ENCODE measurements at places on chromosomes 5 and 9.

GRCh38 chr9:26296910-26297572 is 595.6 kb downstream of the CAAP1 start:
- DNase-seq, result no peak

DNA sequence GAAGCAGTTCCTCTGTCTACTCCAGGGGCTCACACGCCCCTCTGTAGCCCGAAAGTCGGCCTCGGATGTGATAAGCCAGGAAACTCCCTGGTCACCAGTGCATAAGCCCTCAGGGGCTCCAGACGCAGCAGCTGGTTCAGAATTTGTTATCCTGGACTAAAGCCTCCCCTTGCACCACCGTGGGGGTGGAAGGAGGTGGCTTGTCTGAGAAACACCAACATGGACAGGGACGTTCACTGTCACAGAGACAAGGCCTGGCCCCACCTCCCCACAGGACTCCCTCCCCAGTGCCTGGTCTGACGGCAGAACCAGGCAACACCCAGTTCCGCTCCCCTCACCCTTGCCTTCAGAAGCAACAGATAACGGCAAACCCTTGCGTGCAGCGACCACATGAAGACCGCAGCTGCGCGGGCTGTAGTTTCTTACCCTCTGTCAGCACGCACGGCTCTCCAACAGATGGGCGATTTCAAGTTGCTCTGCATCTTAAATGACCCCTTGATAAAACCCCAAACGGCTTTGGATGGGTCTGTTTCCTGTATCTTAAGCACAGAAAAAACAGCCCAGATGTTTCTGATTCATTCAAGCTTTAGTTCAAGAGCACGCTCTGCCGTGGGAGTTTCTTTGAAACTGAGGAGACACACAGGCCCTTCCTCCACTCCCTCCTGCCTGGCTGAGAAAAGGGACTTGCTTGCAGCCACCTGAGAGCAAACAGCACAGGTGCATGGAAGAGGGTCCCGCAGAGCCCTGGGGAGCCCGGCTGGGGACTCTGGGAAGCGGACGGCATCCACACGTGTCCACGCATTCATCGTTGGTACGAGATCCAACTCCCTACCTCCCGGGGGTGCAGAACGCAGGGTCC is 44.7 kb upstream of the NKD2 start:
- DNase-seq, result no peak

GRCh38 chr5:132268769-132269551 is 11.5 kb downstream of the PDLIM4 start:
- DNase-seq, result no peak

- no peak for DNase-seq
Measured at GRCh38 chr9:121282277-121283079, 14.5 kb downstream of the GSN start.

GRCh38 chr5:150446088-150446487 is 3.5 kb downstream of the RPS14 start:
- DNase-seq, result no peak

DNA sequence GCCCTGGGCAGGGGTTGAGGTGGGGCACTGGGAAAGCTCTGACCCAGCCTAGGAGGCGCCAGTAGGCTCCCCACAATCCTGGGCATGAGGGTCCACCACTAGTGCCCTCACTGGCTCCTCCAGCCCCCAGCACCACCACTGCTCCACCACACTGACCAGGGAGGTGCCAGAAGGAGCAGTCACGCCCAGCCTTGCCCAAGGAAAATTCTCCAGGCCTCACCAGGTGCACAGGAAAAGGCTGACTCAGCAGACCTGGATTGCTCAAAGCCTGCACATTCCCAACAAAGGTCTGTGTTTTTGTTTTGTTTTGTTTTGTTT is 62.9 kb downstream of the ZNF354C start:
- DNase-seq, result no peak

GRCh38 chr5:170635706-170636105 is 131.9 kb downstream of the KCNIP1 start:
- no peak for DNase-seq

DNA sequence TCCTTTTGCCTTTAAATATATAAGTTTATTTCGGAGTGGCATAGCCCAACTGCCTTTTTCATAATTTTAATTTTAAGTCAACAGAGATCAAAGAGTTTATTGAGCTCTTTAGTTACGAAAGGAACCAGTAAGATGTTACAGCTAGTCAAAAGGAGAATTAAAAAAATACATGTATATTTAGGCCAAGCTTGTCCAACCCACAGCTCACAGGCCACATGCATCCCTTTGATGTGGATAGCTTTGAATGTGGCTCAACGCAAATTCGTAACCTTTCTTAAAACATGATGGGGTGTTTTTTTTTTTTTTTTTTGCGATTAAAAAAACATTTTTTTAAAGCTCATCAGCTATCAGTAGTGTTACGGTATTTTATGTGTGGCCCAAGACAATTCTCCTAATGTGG is 50.2 kb upstream of the IL31RA start:
- DNase-seq, result no peak

GRCh38 chr5:80474929-80475328 is 13.0 kb upstream of the FAM151B start:
- no peak for DNase-seq

GRCh38 chr5:119329666-119330065 is 26.2 kb upstream of the TNFAIP8 start:
- DNase-seq, result no peak

- DNase-seq, result no peak
Measured at GRCh38 chr5:78331523-78332080, 28.8 kb upstream of the SCAMP1 start.

DNA sequence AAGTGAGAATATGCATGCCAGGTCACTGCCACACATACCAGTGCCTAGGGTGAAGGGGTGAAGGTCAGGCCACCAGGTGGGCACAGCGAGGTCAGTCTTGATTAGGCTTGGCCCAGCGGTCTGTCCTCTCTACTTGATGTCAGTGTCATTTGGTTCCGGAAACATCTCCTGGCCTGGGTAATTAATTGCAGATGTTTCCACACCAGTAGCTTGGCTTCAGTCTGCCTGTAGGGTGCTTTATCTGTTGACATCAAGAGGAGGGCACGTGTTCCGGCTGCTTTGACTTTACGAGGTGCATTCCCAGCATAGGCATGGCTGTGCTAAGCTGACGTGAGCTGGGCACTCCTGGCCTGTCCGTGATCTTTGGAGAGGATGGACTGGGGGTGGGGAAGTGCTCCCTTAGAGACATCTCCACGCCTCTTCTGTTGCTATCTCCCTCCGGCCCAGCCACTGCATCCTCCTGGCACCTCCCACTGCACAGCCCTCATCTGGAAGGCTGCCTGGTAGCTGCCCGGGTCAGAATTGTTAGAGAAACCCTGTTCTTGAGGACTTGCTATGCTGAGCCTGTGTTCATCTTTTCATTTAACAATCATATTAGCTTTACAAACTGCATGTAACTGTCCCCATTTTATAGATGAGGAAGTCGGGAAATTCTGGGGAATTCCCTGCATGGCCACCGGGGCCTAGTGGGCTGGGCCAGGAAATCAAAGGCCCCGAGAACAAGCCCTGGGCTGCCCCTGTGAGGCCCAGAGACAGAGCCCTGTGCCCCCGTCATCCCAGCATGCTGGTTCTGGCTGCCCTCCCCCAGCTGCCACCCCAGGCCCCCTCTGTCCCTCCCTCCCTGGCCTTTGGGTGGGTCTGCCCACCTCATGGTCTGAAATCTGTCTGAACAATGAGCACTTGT is 29.1 kb downstream of the JADE2 start:
- DNase-seq, result peak; percentile 15

DNA sequence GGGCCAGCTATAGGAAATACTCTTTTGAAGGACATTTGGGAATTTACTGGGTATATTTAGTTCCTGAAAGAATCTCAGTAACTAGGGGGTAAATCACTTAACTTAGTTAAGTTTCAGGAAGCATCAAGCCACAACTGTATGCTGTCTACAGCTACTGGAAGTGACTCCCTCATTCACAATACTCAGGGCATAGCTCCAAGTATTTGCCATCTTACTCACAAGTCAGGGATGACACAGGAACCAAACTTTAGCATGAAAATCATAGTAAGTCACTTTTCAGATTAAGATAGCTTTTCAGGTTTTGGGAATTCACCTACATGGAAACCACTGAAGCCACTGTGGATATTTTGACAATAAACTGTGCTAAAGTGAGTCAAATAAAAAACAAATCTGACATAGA is 242.4 kb upstream of the ATP10B start:
- DNase-seq, result no peak

- no peak for DNase-seq
Measured at GRCh38 chr5:180382926-180383325, 29.8 kb upstream of the GFPT2 start.

DNA sequence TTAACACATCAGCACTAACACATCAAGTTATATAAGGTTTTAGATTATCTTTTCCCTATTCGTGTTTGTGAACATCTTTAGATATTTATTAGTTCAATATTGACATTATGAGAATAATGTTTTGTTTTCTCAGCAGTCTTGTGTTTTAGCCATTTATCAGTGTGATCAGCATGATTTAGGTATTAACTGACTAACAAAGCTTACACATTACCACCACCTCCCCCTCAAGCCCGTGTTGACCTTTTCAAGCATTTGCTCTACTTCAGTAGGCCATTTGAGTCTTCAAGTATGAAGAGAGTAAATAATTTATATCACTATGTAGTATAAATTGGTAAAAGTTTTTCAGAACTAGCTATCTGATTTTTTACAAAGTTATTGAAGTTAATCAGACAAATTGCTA is 6.9 kb downstream of the PBX3 start:
- DNase-seq, result no peak

GRCh38 chr5:51203598-51203997 is 179.7 kb upstream of the ISL1 start:
- DNase-seq, result no peak

DNA sequence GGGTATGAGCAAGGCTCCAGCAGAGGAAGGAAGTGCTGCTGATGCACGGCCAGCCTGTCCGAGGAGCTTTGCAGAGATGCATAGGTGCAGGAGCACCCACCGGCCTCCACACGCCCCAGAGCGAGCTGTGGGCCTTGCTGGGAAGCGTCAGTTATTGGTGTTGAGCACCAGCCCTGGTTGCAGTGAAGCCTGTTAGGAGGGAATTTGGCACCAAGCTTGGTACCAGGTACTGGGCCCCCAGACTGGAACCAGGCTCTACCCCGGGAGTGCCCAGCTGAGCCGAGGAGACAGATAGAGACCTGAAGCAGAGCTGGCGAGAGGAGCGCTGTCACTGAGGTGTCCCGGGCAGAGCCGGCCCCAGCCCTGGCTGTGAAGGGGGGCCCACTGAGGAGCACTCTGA is 5.2 kb downstream of the TCF7 start:
- DNase-seq, result no peak

GRCh38 chr5:64861281-64861680 is 92.6 kb downstream of the CWC27 start:
- no peak for DNase-seq

DNA sequence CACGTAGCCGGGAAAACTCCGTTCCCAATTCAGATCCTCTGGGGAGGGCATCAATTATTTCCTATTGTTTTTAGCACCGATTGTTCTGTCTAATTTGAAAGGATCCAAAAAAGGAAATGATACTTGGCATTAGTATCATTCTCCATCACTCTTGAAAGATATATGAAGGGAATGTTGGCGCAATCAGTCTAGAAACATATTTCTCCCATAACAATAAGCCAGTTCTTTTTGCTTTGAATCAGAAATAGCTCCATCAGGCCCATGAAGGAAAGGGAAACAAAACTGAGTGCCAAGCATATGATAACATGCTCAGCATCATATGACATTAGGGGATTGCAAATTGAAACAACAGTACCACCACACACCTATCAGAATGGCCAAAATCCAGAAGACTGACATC is 39.8 kb downstream of the SRD5A1 start:
- DNase-seq, result no peak

- DNase-seq, result no peak
Measured at GRCh38 chr5:95460665-95461064, 69.5 kb downstream of the FAM81B start.

DNA sequence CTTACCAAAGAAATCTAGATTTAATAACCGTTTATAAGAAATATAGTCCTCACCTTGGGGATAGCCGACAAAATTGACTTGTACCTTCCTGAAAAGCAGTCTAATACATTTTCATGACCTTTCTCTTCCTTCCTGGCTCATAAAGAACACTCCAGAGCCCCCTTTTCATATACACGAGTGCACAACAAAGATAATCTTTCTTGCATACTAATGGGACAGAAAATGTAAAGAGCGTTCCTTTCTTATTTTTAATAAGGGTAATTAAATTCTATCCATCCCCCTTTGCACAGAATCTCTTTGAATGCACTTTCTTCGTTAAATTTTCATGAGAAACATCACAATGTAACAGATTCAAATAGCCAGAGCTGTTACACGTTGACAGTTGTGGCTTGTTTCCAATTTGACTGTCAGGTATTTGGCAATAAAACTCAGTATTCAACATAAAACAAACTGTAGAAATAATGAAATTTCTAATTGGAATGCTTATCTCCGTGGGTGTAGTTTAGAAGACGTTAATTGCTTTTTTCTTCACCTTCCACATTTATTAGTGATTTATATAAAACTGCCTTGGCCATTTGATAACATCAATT is 732.3 kb upstream of the DMAC1 start:
- no peak for DNase-seq

DNA sequence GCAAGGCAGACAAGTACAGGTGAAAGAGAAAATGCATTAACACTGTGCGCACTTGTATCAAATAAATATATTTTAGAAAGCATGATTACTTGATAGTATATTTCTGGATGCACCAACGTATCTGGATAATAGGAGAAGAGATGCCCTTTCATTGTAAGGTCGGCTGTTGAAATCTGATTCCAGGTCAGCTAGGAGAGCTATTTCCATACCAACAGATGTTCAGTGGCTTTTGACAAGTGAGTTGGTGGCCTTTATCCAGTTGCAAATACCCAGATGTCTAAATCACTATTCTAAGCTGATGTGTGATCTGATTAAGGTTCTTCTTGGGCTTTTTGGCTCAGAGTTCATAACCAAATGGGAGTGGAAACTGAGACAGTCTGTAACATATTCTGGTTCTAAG is 128.2 kb upstream of the TBCA start:
- no peak for DNase-seq

- DNase-seq, result no peak
Measured at GRCh38 chr5:97383996-97384395, 200.9 kb upstream of the RIOK2 start.

DNA sequence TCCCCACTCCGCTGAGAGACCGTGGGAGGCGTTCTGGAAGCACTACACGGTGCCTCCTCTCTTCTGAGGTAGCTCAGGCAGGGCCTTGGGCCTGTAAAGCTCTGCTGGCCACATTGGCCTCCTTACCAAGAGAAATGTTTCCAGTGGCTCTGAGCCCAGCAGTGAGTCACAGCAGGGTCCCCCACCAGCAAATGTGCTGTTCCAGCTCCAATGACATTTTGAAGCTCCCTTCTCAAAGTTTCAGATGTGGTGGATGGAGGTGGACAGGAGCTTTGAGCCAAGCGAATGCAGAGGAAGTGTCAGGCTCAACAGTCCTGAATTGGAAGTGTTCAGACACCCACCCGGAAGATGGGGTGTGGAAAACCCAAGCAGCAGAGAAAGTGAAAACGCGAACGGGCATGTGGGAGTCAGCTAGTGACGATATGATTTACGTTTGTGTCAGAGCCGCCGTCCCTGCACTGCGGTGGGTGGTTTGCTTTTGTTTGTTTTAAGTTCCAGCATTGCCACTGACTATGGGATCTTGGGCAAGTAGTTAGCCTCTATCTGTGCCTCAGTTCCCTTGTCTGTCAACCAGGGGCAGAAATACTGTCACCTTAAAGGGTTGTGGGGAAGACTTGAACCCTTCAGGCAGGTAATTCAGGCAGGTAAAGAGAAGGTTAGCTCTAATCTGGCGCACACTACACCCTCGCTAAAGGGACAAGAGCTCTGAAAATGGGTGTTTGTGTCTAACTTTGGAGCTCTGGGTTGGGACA is 38.2 kb downstream of the C5orf15 start:
- peak; percentile 32 for DNase-seq

- DNase-seq, result no peak
Measured at GRCh38 chr9:4755026-4755609, 14.1 kb upstream of the AK3 start.

Data from activated CD4-positive, CD25-positive, alpha-beta regulatory T cell treated with anti-CD3 and anti-CD28 coated beads, Interleukin-2, amount 50 U/mL, for 16 hours (primary cell).